ENCODE measurements at places on chromosomes 13 and 19. TPM values are rescaled to one million over a fixed set of nuclear protein-coding genes. Genes with fewer than 3 reads are reported as not detected.

GRCh38 chr13:86877441-86877840 lies 793.7 kb upstream of the SLITRK5 start:
- no peak for DNase-seq

- DNase-seq: no peak
Measured at GRCh38 chr19:35257113-35257461, 8.3 kb downstream of the LSR start.

- no peak for DNase-seq
Measured at GRCh38 chr19:29671393-29672160, 6.3 kb downstream of the PLEKHF1 start.

DNA sequence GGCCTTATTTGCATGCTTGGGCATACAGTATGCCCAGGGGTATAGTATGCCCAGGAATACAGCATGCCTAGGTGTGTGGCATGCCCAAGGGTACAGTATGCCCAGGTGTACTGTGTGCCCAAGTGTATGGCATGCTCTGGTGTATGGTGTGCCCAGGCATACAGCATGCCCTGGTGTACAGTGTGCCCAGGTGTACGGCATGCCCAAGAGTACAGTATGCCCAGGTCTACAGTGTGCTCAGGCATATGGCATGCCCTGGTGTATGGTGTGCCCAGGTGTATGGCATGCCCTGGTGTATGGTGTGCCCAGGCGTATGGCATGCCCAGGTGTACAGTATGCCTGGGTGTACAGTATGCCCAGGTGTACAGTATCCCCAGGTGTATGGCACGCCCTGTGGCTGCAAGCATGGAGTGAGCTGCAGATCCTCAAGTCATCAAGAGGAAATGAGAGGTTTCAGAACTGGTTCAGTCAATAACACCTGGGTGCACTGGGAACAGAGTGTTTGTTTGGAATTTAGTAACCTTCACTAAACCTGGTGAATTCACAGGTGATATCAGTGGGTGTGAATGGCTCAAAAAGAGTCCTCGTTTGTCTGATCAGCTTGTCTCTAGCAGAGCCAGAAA lies 7.8 kb upstream of the C13orf42 start:
- no peak for DNase-seq

- no peak for DNase-seq
Measured at GRCh38 chr19:56705939-56706338, 34.4 kb upstream of the ZNF835 start.

DNA sequence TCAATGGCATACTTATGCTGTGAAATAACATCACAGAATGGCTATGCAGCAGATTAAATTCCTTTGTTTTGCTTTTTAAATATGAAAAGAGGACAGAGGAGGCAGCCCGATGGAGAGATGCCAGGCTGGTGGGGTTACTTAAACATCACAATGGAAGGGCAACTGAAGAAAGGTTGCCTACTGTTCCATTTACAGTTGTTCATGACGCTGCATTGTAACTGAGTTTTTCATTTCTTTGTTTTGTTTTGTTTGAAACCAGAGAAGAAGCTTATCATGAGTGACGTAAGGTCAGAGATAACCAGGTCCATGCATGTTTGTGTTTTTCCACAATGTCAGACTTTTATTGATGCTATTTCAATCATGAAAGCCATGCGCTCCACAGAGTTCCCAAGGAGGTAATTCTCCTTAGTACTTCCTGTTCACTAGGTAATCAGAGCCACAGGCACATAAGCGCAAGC lies 273.8 kb downstream of the LHFPL6 start:
- no peak for DNase-seq

- no peak for DNase-seq
Measured at GRCh38 chr19:19050731-19051130, 13.1 kb upstream of the SLC25A42 start.

GRCh38 chr13:77356155-77356554 lies 29.3 kb upstream of the MYCBP2 start:
- no peak for DNase-seq

DNA sequence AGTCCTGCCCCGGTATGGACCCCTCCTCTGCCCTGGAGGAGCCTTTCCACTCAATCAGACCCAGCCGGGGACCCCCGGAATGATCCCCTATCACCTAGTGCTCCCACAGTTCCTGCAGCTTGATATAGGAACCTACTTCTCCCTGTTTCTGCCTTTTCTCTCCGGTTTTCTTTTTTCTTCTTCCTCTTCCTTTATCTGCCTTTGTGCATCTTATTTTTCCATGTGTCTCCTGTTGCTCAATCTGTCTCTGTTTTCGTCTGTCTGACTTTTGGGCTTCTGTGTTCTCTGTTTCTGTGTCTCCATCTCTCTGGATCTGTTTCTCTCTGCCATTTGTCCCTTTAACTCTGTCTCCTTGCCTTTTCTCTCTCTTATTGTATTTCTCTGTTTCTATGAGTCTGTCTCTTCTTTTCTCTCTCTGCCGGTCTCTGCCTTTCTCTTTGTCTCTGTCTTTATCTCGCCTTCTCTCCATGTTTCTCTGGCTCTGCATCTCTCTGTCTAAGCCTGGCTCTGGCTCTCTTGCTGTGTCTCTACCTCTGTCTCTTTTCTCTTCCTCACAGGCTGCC lies 10.0 kb downstream of the MEGF8 start:
- no peak for DNase-seq

- DNase-seq: no peak
Measured at GRCh38 chr13:91241221-91241933, 106.1 kb upstream of the MIR17HG start.

GRCh38 chr13:101467415-101467814 lies 14.9 kb downstream of the ITGBL1 start:
- no peak for DNase-seq

DNA sequence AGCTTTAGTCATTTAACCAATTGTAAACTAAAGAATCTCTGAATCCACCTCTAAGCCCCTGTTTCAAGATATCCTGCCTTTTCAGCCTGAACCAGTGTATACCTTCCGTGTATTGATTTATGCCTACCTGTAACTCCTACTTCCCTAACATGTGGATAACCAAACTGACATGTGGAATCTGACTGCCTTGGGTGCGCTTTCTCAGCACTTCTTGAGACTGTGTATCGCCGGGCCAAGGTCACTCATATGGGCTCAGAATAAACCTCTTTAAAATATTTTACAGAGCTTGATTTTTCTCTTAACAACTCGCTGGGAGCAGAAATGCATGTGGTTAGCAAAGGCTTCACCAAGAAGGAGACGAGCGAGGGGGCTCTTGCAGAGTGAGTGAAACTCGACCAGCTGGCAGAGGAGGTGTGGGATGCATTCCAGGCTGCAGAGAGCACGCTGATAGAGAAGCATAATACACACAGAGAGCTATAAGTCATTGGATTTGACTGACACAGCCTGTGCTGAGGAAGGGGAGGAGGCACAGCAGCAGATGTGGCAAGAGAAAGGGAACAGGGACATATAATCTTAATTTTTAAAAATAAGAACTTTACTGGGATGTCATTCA lies 268.2 kb upstream of the MAB21L1 start:
- DNase-seq: no peak

The GRIN3B gene
- 0.20 TPM for total RNA-seq

The TSSK6 gene
- 0.39 TPM for total RNA-seq

The RAB11B gene
- 76.5 TPM for total RNA-seq

The KRTDAP gene
- 579 TPM for total RNA-seq

Measured in skin of body (tissue), 3 donors.